ENCODE measurements at places on chromosomes 5 and 9. TPM values are rescaled to one million over a fixed set of nuclear protein-coding genes. Genes with fewer than 3 reads are reported as not detected.

Gene CERT1
- total RNA-seq: 28.8 TPM

Gene MSMP
- total RNA-seq: not detected

Gene HSDL2
- 234 TPM for total RNA-seq

Gene FBP1
- total RNA-seq: 0.74 TPM

Gene RORB
- 1.2 TPM for total RNA-seq
